ENCODE measurements at places on chromosomes 11 and 22.

DNA sequence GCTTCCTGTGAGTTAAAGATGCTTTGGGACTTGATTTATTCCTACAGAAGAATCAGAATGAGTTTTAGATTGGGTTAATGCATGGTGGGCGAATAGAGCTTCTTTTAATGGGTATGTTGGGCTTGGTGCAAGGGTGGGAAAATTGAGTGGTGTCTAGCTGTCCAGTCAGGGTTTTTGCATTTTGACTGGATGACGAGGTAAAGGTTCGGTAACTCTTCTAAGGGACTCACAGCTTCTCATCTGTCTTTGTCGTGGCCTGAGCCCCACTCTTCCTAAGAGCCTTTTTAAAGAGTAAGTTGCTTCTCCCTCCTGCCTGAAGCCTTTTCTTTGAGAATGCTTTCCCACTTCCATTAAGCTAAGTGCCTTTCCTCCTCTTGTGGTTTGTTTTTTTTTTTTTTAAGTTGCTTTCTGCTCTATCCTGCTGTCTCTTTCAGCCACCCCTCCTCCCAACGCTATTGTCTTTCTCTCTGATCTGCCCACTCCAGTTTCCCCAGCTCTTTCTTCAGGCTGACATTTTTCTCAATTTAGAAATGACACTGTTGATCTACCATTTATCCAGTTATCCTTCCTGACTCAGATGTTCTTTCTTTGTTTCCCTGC lies 1.1 kb downstream of the DPF2 start:
- no peak for DNase-seq

GRCh38 chr11:87198266-87198881 lies 160.6 kb downstream of the TMEM135 start:
- DNase-seq: peak; percentile 45

- no peak for DNase-seq
Measured at GRCh38 chr11:8347978-8348377, 84.3 kb upstream of the LMO1 start.

GRCh38 chr22:35465109-35465701 lies 65.3 kb downstream of the MCM5 start:
- DNase-seq: no peak

DNA sequence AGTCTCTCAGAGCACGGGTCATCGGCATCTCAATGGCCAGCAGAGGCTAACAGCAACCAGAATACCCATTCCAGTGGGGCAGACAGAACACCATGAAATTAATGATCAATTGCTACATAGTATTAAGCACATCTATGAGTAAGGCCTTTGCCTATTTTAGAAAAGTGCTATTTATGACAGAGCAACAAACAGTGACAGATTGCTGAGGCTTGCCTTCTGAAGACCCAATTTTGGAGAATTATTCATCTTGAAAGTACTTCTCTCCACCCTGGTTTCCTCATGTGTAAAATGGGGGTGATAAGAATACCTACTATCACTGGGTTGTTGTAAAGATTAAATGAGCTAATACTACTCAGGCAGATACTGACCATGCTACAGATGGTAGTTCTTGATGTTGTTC lies 232.7 kb downstream of the TENM4 start:
- DNase-seq: no peak

DNA sequence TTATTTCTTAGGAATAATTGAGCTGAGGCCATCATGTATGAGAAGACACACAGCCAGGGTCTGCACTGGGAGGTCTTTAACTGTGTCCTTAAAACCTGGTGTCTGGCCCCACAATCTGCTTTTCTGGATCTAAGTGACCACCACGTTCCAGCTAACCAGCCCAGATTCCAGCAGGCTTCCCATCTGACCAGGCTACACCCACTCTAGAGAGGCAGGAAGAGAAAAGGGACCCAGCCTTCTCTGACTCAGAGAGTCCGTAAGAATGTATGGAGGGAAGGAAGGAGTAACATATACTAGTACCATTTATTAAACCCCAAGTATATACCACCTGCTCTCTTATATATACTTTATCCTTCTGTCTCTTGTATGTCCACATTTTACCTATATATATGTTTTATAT lies 80.1 kb downstream of the LDLRAD3 start:
- peak; percentile 38 for DNase-seq

GRCh38 chr22:32874976-32875375 lies 73.5 kb downstream of the TIMP3 start:
- DNase-seq: no peak

DNA sequence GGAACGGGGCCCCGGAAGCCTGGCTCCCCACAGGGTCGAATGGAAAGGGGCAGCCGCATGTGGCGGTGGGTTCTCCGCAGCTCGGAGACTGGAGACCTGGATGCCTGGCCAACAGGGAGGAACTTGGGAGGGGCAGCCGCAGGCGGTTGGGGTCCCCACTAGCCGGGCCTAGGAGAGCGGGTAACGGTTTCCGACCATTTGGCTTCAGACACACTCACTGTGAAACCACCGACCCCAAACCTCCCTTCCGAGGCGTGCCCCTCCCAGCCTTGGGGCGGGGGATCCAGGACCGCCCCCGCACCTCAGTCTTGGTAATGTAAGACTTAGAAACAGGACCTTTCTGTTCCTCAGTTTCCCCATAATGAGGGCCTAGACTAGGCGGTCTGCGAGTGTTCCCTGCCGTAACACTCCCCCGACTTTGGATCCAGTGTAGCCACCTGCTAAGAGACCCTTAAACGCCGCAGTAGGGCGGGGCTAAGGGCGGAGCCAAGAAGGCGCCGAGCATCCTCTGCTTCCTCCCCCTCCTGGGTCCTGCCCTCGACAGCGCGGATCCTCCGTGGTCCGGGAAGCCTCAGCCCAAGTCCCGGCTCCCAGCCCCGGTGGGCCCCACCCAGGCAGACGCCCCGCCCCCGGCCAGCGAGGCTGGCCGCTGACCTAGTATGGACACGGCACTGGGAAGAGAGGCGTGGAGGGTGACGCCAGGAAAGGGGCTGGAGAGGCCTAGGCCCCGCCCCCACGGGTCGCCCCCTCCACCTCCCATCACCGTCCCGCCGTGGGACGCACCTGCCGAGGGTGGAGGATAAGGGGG lies 1.8 kb upstream of the RASGRP2 start:
- DNase-seq: no peak

DNA sequence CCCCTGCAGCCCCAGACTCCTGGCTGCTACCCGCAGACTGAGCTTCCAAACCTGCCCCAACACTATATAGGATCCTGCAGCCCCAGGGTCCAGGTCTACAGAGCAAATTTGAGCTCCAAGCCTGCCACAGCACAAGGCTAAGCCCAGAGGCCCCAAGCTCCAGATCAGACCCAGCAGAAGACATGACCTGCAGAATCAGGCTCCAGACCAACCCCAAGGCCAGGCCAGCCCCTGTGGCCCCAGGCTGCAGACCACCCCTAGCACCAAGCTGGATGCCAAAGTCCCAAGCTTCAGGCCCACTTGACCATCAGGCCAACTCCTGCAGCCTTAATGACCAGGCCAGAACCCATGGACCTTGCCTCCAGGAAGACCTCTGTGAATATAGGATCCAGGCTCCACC lies 145.3 kb downstream of the DLG2 start:
- DNase-seq: no peak

- no peak for DNase-seq
Measured at GRCh38 chr11:72229925-72230763, 5.6 kb downstream of the INPPL1 start.

GRCh38 chr11:33919645-33920044 lies 27.8 kb upstream of the LMO2 start:
- DNase-seq: no peak

GRCh38 chr11:43582863-43583462 lies 97.6 kb upstream of the HSD17B12 start:
- no peak for DNase-seq

GRCh38 chr11:129292092-129292491 lies 83.6 kb upstream of the BARX2 start:
- no peak for DNase-seq

GRCh38 chr11:111019871-111020670 lies 225.5 kb upstream of the POU2AF2 start:
- DNase-seq: peak; percentile 47

- no peak for DNase-seq
Measured at GRCh38 chr11:35114906-35115687, 23.9 kb upstream of the CD44 start.

- no peak for DNase-seq
Measured at GRCh38 chr11:115980337-115981103, 476.3 kb upstream of the CADM1 start.

GRCh38 chr11:91513734-91514133 lies 710.9 kb upstream of the FAT3 start:
- DNase-seq: peak; percentile 2

DNA sequence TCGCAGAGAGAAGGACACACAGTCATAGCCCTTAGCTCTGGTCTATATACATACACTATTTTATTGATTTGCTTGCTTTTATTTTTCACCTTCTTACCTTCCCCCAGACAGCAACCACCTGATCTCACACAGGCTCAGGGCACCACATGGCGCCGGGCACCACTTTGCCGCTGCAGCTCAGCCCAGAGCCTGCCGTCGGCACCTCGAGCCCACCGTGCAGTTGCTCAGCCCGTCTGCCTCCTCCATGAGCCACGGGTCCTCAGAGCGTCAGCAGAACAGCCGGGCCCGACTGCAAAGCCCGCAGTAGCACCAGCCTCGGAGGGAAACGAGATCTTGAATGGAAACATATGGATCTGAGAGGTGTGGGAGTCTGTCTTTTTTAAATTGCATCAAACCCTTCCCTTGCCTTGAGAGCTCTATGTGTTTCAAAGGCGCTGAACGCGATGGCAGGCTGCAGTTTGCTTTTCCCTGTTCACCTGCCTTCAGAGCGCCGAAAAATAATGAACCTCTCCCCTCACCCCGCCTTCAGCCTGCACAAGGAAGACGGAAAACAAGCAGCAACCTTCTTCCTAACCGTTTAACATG lies 505.4 kb downstream of the MN1 start:
- no peak for DNase-seq

DNA sequence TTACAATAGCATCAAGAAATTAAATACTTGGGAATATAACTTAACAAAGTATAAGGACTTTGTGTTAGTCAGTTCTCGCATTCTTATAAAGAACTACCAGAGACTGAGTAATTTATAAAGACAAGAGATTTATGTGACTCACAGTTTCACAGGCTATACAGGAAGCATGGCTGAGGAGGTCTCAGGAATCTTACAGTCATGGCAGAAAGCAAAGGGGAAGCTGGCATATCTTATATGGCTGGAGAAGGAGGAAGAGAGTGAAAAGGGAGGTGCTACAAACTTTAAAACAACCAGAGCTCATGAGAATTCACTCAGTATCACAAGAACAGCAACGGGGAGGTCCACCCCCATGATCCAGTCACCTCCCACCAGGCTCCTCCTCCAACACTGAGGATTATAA lies 32.0 kb upstream of the CCDC134 start:
- no peak for DNase-seq

- no peak for DNase-seq
Measured at GRCh38 chr11:64793271-64794160, 9.5 kb downstream of the MAP4K2 start.

DNA sequence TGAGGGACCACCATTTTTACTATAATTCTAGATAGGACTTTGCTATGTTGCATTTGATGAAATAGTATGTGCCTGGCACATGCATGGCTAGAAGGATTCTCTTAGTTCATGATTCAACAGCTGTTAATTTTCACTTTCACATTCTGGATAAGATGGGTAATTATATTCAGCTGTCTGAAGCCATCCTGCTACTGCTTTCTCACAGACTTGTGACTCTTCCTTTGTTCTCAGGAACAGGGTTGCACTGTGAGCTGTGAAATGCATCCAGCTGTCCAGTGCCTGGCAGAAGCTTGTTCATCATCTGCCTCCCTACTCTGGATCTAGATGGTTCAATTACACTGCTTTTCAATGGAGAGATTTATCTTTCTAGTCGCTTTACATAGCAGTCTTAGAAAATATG lies 610.1 kb upstream of the ANO5 start:
- DNase-seq: no peak

GRCh38 chr11:35905646-35906276 lies 38.1 kb upstream of the LDLRAD3 start:
- DNase-seq: peak; percentile 65

DNA sequence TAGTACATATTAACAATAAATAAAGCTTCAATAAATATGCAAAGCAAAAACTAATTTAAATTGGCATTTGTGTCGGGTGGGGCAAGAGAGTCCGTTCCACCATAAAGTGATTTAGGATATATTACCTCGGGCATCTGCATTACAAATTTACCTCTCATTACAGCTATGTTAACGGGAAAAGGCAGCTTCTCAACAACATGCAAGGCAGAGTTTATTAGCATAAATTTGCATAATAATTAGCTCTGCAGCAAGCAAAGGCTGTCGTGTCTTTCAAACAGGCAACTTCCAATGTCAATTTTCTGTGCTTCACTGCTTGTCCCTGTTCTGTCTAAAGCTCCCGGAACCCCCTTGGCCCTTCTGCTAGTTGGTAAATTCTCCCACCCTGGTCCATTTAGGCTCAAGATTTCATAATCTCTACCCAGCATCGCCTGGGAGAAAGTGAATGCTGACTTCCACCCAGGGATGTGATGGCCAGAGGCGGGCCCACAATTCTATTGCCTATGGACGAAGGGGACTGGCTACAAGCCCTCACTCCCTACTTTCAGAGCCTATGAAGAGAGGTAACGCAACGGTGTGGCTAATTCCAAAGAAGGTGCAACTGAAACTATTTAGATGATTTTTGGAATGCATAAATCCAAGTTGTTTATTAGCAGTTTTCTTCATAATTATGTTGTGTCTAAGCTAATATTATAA lies 462.1 kb downstream of the OPCML start:
- DNase-seq: no peak

DNA sequence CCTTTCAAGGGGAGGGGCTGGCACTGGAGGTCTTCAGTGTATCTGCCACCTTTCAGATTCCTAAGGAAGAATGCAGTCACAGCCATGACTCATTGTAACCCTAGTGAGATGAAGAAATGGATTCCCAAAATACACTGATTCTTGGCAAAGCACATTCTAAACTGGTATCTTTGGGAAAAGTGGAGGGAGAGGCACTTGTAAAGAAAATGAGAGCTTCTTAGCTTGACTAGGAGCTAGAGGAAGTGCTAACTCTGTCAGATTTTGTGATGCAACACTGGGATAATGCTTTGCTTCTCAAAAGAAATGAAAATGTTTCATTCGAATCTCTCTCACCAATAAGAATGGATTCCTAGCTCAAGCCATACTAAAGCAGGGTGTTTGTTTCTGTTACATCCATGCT lies 14.3 kb downstream of the NRIP3 start:
- peak; percentile 59 for DNase-seq

DNA sequence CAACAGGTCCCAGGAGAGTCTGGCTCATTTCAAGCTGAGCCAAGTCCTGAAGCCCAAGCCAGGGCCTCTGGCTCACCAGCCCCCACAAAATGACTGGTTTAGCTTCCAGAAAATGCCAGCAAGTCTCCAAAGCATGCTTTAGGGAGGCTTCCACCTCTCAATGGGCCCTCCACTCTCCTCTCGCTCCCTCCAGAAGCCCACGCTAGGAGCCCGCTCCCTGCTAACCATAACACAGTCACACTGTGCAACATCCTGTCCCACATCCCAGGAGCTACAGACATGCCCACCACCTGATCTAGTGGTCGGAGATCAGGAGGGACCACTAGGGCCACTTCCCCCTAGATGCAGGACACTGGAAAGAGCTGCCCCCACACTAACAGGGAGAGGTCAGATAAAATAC lies 6.9 kb downstream of the SULT4A1 start:
- DNase-seq: no peak

GRCh38 chr11:95897731-95898130 lies 26.2 kb downstream of the MTMR2 start:
- DNase-seq: no peak

GRCh38 chr11:1171985-1172728 lies 14.4 kb downstream of the MUC5AC start:
- no peak for DNase-seq

- DNase-seq: peak; percentile 40
Measured at GRCh38 chr22:23215294-23216241, 35.3 kb downstream of the BCR start.

- DNase-seq: peak; percentile 63
Measured at GRCh38 chr22:29369460-29369859, 18.9 kb downstream of the AP1B1 start.
